Kidney (tissue), 22 donors: ENCODE measurements at places on chromosomes 3 and 15. TPM values are rescaled to one million over a fixed set of nuclear protein-coding genes. Genes with fewer than 3 reads are reported as not detected.

GRCh38 chr3:149267565-149267964, 45.9 kb upstream of the CP start:
- no peak for DNase-seq

Gene ZNF501
- total RNA-seq: 4.2 TPM

GRCh38 chr3:65938676-65939075, 100.0 kb downstream of the MAGI1 start:
- no peak for DNase-seq

- DNase-seq: no peak
Measured at GRCh38 chr3:38376098-38376816, 29.7 kb downstream of the XYLB start.

DNA sequence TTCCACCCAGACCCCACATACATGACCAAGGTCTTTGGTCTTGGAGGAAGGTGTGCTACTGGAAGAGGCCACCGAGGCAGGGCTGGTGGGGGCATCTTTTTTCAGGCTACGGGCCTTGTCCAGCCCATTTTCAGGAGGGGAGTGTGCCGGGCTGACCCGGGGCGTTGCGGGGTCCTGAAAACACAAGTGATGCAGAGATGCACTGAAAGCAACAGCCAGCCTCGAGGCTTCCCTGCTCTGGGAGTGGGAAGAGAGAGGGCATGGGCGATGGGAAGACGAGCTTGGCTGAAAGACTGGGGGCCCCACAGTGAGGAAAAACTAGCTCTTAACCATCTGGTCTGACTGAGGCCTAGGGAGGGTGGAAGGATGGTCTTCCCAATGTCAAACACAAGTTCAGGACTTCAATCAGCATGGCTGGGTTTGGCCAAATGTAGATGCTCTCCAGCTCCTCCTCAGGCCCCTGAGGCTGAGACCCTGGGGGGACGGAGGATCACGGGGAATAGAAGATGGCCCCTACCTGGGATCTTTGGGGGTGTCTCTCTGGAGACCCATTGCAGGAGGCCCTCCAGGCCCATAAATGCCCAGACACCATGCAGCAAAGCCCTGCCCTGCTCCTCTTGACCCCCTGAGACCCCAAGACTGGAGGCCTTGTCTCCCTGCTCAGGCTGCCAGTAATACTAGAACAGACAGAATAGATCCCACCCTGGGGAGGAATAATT, 38.9 kb downstream of the TLE3 start:
- DNase-seq: no peak
